ENCODE measurements at places on chromosomes 7 and 10. TPM values are rescaled to one million over a fixed set of nuclear protein-coding genes. Genes with fewer than 3 reads are reported as not detected.

GRCh38 chr7:95478272-95479037 is 7.3 kb upstream of the ASB4 start:
- DNase-seq = peak; percentile 22

Gene KCNIP2
- 369 TPM for total RNA-seq

Gene WASHC2A
- 79.8 TPM for total RNA-seq

GRCh38 chr7:69893906-69894305 is 295.6 kb downstream of the AUTS2 start:
- DNase-seq = no peak

- DNase-seq = no peak
Observed at GRCh38 chr7:29105191-29105590, 41.1 kb downstream of the CPVL start.

Gene TRDMT1
- total RNA-seq = 5.0 TPM

GRCh38 chr7:130838738-130839137 is 104.7 kb upstream of the KLF14 start:
- no peak for DNase-seq

DNA sequence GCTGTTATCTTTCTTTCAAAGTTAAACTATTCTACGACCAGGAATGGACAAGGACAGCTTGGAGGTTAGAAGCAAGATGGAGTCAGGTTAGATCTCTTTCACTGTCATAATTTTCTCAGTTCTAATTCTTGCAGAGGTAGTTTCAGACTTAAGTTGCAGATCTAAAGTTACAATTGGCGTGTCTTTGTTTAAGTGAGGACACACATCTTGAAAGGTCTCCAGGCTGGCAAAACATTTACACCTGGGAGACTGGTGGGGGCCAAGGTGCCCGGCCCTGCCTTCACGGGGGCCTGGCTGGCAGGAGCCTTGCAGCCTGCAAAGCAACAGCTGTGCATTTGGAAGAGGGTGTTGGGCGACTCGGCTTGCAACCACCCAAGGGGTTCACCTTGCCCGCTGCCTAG is 1.7 kb upstream of the DYNC2I1 start:
- no peak for DNase-seq

Gene PDIA4
- total RNA-seq = 95.3 TPM

Gene UNCX
- not detected for total RNA-seq

Gene NCF1
- total RNA-seq = 10.8 TPM

Gene FFAR4
- 1.4 TPM for total RNA-seq

Gene PPP1R9A
- total RNA-seq = 27.7 TPM

DNA sequence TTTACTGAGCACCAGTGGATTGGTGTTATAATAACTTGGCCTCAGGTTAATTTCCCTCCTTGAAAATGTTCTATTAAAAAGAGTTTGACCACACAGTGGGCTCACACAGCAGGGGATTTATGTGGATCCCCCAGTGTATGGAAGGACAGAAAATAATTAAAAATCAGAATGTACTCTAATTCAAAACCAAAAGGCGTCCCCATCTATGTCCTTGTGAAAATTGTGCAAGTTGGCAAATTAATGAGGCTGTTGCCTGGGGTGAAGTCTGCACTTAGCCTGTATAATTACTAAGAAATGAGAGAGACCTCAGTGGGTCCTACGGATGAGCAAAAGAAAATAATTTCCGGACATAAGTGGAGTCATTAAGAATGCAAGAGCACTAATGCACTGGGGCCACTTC is 31.1 kb downstream of the PIK3CG start:
- no peak for DNase-seq

Gene PRLHR
- not detected for total RNA-seq

DNA sequence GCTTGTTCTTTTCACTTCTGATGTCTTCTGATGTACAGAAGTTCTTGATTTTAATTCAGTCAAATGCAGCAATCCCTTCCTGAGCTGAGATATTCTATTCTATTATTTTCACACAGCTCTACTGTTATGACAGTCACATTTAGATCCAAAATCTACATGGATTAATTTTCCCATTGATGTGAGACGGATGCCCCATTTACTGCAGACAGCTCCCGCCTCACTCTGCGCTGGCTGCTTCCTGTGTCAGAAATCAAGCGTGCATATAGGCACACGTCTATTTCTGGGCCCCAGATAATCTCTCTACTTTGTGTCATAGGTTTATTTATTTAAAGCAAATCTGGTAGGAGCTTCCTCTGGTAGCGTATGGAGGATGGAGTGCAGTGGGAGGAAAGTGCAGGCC is 6.7 kb downstream of the BNIP3 start:
- DNase-seq = no peak

DNA sequence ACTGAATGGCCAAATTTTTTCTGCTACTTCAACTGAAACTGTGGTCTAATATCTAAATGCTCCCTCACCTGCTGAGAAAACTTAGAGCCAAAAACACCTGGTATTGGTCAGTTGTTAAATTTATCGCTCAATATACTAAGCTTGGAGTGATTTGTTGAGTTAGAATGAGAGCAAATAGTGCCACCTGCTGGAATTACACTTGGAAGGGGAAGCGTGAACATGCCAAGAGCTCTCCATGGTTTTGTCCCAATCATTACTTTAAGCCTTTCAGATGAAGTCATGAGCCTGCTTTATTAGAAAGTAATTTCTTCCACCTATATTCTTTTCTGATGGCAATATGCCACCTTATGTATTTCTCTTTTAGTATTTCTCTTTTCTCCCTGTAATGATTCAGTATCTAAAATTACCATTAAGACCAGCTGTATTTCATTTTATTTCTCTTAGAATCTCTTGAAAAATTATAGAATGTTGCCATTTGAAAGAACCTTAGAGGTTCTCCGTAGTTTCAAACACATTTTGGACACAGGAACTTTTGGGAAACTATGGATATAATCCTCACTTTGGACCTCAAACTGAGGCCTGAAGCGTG is 447.8 kb upstream of the C7orf33 start:
- no peak for DNase-seq

- no peak for DNase-seq
Observed at GRCh38 chr10:62778125-62778524, 26.4 kb upstream of the ADO start.

All from left cardiac atrium (tissue), 4 donors.